ENCODE measurements at places on chromosomes 11 and 22.

DNA sequence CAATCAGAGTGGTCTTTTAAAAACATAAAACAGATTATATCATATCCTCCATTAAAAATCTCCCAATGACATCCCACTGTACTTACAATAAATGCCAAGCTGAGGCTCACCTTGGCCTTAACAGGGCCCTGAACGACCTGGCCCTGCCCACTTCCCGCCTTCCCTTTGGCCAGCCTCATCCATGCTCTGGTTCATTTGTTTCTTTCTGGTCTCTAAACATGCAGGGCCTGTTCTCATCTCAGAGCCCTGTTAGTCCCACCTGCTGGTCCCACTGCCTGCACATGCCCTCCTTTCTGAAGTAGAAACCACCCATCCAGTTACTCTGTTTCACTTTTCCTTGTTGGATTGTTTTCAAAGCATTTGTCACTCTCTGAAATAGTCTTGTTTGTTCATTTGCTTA is 227.4 kb downstream of the INSC start:
- DNase-seq, result no peak

GRCh38 chr11:133163463-133164419 is 368.6 kb downstream of the OPCML start:
- no peak for DNase-seq

GRCh38 chr11:42960521-42961088 is 351.2 kb upstream of the API5 start:
- no peak for DNase-seq

- no peak for DNase-seq
These were observed 98.6 kb downstream of the GRIK4 start for GRCh38 chr11:120610111-120610510.

DNA sequence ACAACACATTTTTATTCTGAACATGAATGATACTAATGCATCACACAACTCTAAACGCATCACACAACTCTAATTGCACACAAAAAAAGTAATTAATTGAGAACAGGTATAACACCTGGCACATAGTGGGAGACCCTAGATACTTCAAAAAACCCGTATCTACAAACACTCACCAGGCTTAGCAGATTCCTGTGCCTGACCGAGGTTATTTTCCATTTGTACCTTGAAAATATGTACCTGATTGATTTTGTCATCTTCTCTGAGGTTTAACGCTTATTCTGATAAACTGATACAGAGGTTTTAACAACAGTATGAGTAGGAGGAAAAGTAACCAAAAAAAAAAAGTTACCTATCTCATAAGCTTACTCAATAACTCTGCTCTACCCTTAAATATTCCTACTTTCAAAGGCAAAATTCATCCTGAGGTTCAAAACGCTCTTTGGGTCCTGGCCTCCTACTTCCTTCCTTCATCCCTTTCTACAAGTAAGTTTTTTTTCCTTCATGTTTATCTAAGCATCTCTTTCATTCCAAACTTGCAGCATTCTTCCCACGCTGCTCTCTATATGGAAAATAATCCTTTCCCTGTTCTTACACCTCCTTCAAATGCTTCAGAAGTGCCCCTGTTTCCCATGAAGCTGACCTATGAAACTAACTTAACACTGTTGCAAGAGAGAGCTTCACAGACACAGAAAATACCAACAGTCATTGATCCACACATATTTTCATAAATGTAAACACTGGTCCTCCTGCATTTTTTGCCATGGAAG is 73.3 kb downstream of the ETS1 start:
- no peak for DNase-seq

DNA sequence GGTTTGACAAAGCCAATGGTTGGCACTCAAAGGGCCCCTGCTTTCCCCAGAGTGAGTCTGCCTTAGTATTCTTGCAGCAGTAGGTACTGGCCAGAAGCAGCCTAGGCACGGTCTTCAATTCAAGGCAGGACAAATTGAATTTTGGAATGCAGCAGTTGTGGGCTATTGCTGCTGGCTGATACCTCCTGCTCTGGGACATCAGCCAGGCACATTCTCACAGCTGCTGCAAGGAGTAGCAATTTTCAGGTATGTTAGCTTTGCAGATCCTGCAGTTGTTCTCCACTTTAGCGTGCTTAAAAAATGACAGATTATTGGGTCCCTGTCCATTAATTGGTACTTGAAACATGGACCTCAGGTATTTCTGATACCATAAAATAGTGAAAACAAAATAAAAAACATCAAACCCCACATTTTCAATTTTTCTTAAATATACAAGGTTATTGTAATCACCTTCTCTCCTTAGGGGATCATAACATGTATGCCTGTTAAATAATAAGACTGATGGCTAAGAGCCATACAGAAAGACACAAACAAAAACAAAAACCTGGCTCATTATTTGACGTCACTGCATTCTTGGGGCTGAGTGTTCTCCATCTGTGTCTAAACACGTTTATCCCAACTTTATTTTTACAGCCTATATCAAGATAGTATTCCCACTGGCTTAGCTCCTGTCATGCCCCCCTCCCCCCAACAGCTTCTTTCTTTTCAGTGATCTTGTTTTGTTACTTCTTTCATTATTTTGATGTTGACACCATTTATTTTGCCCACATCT is 85.1 kb upstream of the CARD18 start:
- DNase-seq, result no peak

- no peak for DNase-seq
These were observed 56.9 kb upstream of the PRR5 start for GRCh38 chr22:44645083-44645482.

DNA sequence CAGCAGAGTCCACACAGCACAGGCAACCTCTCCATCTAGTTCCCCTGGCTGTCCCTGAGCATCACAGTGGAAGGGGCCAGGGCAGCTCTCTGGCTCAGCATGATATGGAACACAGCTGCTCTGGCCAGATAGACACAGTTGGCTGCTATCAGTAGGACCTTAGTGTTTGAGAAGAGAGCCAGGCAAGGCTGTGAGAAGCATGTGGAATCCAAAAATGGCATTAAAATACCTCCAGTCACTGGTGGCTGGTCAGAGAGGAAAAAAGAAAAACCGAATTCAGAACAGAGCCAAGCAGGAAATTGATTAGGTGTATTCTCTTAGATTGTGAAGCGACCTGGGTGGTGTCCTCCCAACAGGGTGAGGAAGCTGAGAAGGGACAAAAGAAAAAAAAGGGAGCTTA is 27.9 kb downstream of the SERPINH1 start:
- DNase-seq, result no peak

GRCh38 chr11:33055375-33055774 is 16.0 kb downstream of the TCP11L1 start:
- no peak for DNase-seq

- DNase-seq, result no peak
These were observed 5.4 kb downstream of the TNRC6B start for GRCh38 chr22:40183029-40183581.

- no peak for DNase-seq
These were observed 7.2 kb downstream of the ELFN2 start for GRCh38 chr22:37419969-37420685.

- no peak for DNase-seq
These were observed 109.6 kb upstream of the POU2AF2 start for GRCh38 chr11:111135778-111136570.

DNA sequence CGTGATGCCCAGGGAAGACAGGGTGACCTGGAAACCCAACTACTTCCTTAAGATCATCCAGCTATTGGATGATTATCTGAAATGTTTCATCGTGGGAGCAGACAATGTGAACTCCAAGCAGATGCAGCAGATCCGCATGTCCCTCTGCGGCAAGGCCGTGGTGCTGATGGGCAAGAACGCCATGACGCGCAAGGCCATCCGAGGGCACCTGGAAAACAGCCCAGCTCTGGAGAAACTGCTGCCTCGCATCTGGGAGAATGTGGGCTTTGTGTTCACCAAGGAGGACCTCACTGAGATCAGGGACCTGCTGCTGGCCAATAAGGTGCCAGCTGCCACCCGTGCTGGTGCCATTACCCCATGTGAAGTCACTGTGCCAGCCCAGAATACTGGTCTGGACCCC is 43.5 kb upstream of the DAGLA start:
- DNase-seq, result no peak

DNA sequence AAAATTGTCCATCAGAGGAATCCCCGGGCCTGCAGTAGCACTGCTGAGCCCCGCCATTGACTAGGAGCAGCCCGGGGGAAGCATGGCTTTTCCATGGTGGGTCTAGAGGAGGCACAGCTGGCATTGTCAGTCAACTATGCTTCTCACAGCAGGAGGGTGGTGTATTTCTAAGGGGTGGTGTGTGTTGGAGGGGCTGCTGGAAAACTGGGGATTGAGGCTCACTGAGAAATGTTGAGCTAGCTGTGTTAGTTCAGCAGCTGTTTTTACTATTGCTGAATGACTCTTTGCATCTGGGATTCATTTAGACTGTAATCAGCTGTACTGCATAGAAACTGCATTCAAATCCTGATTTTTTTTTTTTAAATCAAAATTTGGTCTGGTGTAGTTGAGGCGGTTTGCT is 5.6 kb downstream of the DDX10 start:
- no peak for DNase-seq

- no peak for DNase-seq
These were observed 5.9 kb downstream of the RNF215 start for GRCh38 chr22:30381264-30381663.

DNA sequence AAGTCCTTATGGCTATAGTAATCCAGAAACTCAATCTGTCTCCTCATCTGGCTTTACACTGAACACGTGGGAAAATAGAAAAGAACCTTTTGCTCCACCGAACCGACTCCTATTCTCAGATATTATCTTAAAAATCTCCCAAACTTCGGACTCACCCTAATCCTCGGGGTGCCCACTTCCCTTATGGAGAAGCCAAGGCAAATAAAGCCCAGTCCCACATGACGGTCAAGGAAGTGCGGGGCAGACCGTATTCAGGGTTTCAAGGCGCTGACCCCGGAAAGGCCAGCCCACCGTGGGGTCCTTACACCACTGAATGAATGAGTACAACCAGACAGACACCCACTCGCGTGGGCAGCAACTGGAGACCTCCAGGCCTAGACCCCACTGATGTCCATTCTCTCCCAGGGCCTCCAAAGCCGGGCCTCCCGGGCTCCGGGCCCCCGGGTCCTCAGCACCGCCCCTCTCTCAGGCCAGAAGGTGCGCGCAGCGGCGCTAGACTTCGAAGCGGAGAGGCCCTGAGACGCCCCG is 489 bp downstream of the NUP98 start:
- no peak for DNase-seq

DNA sequence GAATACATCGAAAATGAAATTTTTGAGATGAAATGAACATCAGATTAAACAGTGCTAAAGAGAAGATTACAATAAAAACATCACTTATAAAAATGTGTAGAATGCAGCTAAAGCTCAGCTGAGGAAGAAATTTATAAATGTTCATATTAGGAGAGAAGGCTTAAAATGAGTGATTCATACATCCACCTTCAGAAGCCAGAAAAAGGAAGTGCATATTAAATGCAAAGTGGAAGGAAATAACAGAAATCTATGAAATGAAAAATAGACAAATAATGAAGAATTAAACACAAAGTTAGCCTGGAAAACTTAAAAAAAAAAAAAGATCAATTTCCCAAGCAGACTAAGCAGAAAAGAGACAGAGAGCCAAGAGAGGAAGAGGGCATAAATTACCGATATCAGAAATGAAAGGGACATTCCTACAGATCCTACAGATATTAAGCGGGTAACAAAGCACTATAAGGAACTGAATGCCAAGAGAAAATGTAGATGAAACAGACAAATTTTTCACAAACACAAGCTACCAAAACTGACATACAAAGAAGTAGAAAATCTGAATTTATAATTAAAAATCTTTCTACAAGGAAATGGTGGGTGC is 7.2 kb upstream of the MOB2 start:
- DNase-seq, result no peak

DNA sequence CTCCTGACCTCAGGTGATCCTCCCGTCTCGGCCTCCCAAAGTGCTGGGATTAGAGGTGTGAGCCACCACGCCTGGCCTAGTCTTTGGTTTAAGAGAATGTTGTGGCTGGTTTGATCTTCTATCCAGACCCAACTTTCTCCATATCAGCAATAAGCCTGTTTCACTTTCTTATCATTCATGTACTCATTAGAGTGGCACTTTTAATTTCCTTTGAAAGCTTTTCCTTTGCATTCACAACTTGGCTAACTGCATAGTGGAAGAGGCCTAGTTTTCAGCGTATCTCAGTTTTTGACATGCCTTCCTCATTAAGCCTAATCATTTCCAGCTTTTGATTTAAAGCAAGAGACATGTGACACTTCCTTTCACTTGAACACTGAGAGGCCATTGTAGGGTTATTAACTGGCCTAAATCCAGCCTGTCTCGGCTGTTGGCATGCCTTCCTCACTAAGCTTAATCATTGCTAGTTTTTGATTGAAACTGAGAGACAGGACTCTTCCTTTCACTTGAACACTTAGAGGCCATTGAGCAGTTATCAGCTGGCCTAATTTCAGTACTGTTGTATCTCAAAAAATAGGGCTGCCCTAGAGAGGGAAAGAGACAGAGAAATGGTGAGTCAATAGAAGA is 13.1 kb upstream of the RPL3 start:
- no peak for DNase-seq

GRCh38 chr22:38423512-38424503 is 31.2 kb downstream of the KCNJ4 start:
- DNase-seq, result no peak

DNA sequence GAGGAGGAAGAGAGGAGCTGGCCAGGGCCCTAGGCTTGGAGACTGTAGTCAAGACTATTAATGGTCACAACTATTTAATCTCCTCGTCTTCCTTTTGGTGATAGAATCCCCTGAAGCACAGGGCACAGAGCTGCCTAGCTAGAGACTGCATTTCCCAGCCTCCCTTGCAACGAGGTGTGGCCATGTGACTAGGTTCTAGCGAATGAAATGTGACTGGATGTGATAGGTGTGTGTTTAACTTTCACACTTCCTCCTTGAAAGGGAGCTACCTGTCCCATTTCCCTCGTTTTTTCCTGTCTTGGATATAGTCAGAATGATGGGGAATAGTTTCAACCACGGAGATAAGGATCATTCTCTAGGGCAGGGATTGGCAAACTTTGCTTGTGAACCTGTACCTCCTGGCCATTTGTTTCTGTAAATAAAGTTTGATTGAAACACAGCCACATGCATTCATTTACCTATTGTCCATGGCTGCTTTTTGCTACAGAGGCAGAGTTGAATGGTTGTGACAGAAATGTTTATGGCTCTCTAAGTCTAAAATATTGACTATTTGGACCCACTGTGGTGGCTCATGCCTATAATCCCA is 313.5 kb downstream of the MIAT start:
- no peak for DNase-seq

- DNase-seq, result no peak
These were observed 5.3 kb upstream of the TBX1 start for GRCh38 chr22:19755145-19755710.

- DNase-seq, result no peak
These were observed 2.0 kb downstream of the PHLDA2 start for GRCh38 chr11:2927121-2927800.
